MCF 10A (cell line): ENCODE measurements at places on chromosomes 5 and 9. TPM values are rescaled to one million over a fixed set of nuclear protein-coding genes. Genes with fewer than 3 reads are reported as not detected.

Gene CKMT2
- total RNA-seq = not detected in 2 replicates

Gene PCDHB11
- 0.75 and 1.3 TPM in 2 replicates for total RNA-seq

GRCh38 chr9:83479765-83480164 is 58.4 kb downstream of the FRMD3 start:
- DNase-seq = no peak

DNA sequence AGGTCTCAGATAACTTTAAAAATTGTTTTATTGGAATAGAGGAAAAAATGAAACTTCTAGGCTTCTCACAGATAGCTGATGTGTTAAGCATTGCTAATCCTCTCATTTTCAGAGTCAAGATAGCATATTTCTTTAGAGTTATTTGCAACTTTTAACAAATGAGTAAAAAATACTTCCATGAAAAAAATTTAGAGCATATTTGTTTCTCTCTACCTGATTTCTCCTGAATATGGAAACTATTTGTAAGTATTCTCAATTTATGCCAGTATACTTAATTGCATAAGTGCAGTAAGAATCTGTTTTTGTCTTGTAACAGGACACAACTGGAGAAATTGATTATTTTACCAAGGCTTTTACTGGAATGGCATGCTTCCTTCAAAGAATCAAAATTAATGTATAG is 3.6 kb upstream of the TRIM32 start:
- DNase-seq = no peak

GRCh38 chr9:84570482-84571154 is 98.9 kb upstream of the NTRK2 start:
- DNase-seq = no peak
